ENCODE measurements at places on chromosomes 6 and 20.

DNA sequence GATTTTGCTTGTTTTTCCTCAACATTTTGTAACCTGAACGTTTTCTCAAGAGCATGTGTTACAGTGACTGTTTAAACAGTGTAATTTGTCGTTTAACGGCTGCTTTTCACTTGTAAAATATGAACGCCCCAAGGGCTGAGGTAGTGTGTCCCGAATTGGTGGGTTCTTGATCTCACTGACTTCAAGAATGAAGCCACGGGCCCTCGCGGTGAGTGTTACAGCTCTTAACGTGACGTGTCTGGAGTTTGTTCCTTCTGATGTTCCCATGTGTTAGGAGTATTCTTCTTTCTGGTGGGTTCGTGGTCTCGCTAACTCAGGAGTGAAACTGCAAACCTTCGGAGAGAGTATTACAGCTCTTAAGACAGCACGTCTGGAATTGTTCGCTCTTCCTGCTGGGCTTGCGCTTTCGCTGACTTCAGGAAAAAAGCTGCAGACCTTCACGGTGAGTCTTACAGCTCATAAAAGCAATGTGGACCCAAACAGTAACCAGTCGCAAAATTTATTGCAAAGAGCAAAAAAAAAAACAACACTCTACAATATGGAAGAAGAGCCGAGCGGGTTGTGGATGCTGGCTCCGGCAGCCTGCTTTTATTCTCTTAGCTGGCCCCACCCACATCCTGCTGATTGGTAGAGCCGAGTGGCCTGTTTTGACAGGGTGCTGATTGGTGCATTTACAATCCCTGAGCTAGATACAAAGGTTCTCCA is 25.1 kb upstream of the TRIM27 start:
- no peak for DNase-seq

GRCh38 chr6:168623736-168624135 is 182.8 kb downstream of the SMOC2 start:
- DNase-seq: no peak

- DNase-seq: no peak
Observed at GRCh38 chr20:45251884-45252560, 2.3 kb downstream of the SLPI start.

GRCh38 chr6:134031696-134032255 is 20.6 kb downstream of the SLC2A12 start:
- DNase-seq: no peak

DNA sequence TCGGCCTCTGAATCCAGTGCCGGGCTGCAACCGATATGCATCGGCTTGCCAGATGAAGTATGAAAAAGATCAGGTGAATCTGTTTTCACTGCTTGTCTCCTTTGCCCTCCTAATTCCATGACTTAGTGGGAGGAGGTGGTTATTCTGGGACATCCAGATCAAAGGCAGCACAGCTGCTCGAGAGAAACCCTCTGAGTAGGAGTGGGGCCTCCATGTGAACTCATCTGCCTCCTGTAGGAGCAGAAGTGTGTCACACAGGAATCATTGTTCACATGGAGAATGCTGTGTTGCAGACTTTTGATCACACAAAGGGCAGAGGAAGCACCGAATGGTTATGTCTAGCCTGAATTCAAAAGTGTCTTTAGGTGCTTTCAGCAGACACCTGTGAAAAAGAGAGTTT is 73.1 kb upstream of the SLC22A1 start:
- no peak for DNase-seq

- no peak for DNase-seq
Observed at GRCh38 chr20:40741507-40742106, 52.6 kb upstream of the MAFB start.

DNA sequence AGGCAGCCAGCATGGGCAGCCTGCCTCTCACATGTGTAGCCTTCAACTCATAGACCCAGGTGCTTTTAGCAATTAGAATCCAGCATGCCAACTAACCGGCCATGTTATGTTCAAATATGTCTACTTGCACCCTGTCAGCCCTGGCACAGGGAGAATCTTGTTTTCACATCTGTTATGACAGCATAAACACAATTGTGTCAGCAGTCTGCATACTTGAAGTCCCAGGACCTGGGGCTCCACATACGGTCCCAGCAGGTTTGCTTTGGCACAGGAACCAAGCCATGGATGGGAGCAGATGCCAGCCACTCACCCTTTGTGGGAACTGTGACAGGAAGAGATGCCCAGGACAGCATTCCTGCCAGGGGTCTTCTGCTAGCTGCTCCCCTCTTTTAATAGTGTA is 67.2 kb upstream of the SYNDIG1 start:
- DNase-seq: no peak

DNA sequence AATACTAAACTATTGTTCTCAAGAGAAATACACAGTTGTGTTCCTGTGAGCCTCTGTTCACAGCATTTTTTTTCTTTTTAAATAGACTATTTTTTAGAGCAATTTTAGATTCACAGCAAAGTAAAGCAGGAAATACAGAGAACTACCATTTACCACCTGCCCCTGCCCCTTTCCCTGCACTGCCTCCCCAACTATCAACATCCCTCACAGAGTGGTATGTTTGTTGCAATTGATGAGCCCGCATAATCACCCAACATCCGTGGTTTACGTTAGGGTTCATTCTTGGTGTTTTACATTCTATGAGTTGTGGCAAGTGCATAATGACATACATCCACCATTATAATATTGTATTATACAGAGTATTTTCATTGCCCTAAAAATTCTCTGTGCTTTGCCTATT is 71.6 kb upstream of the TNFAIP3 start:
- DNase-seq: no peak

DNA sequence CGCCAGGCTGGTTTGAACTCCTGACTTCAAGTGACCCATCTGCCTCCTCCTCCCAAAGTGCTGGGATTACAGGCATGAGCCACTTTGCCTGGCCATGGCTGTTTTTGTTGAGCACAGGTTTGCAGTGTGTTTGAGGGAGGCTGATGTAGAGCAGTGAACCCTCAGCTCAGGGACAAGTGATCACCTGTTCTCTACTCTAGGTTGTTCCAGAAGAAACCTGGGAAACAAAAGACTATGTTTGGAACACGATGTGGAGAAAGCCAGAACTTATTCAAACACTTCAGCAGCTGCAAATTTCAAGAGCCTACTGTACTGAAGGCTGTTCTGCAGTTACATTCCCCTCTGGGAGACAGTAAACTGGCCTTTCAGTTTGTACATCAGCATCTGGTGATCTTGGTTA is 4.7 kb downstream of the TULP1 start:
- no peak for DNase-seq

DNA sequence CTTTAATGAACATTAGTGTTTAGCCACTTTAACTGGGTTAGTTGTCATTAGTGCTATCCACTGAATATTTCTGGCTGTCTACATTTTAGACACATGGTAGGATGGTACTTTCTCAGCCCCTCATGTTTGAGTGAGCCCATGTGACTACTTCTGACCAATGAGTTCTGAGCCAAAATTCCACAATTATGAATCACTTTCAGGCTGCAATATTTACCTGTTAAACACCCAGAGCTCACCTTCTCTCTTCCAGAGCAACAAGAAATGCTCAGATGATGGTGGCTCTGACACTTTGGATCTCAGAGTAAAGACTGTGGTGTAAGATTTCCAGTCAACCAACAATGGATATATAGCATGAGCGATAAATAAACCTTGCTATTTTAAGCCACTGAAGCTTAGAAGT is 24.8 kb downstream of the SPACA1 start:
- no peak for DNase-seq
